Dermis blood vessel endothelial cell (primary cell): ENCODE measurements at places on chromosomes 7 and 10. TPM values are rescaled to one million over a fixed set of nuclear protein-coding genes. Genes with fewer than 3 reads are reported as not detected.

The SSMEM1 gene
- not detected in 2 replicates for total RNA-seq

The PLPP4 gene
- total RNA-seq: under 0.01 TPM in 1 of 2 replicates, not detected in the other

DNA sequence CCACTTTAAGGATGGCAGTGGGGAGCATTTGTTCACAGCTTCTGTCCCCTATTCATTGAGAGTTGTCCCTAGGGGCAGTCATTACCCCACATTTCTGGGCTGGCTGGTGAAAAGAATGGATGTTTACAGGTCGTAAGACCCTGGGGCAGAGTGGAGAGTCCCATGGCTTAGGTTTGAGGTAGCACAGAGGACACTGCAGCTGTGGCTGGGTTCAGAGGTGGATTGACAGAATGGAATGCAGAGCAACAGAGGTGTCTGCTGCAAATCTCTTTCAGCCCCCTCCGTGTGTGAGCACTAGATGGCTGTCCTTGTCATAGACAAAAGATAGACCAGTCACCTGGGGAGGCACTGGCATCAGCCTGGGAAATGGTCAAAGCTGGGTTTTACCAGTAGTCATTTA is 141.9 kb downstream of the CACNB2 start:
- no peak for DNase-seq

GRCh38 chr10:88115407-88115806 is 252.0 kb downstream of the PTEN start:
- DNase-seq: no peak

The CPED1 gene
- total RNA-seq: 1.9 and 2.3 TPM in 2 replicates

The ADAM22 gene
- total RNA-seq: 1.1 and 2.0 TPM in 2 replicates

The ACBD7 gene
- total RNA-seq: 0.85 and 6.0 TPM in 2 replicates

DNA sequence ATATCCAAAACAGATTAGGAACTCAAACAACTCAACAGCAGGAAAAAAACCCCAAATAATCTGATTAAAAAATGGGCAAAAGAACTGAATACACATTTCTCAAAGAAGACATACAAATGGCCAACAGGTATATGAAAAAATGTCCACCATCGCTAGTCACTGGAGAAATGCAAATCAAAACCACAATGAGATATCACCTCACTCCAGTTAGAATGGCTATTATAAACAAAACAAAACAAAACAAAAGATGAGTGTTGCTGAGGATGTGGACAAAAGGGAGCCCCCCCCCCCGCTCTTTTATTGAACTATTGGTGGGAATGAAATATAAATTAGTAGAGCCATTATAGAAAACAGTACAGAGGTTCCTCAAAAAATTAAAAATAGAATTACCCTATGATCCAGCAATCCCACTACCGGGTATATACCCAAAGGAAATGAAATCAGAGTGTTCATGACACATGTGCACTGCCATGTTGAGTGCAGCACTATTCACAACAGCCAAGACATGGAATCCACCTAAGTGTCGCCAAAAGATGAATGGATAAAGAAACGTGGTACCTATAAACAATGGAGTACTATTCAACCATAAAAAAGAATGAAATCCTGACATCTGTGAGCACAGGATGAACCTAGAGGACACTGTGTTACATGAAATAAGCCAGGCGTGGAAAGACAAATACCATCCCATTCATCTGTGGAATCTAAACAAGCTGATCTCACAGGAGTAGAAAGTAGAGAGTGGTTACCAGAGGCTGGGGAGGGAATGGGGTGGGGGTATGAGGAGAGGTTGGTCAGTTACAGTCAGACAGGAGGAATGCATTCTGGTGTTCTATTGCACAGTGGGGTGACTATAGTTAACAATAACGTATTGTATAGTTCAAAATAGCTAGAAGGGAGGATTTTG is 78.1 kb upstream of the RHEB start:
- peak; percentile 26 for DNase-seq

The DTX2 gene
- 3.6 and 9.2 TPM in 2 replicates for total RNA-seq

- DNase-seq: no peak
Measured at GRCh38 chr7:55174856-55175255, 156.0 kb downstream of the EGFR start.

GRCh38 chr10:112913661-112914287 is 36.3 kb upstream of the TCF7L2 start:
- DNase-seq: no peak

The ZNF37A gene
- 9.4 and 10.9 TPM in 2 replicates for total RNA-seq

GRCh38 chr10:86753638-86754434 is 2.6 kb upstream of the BMPR1A start:
- no peak for DNase-seq

GRCh38 chr10:46550795-46551700 is 5.4 kb downstream of the GPRIN2 start:
- DNase-seq: no peak

DNA sequence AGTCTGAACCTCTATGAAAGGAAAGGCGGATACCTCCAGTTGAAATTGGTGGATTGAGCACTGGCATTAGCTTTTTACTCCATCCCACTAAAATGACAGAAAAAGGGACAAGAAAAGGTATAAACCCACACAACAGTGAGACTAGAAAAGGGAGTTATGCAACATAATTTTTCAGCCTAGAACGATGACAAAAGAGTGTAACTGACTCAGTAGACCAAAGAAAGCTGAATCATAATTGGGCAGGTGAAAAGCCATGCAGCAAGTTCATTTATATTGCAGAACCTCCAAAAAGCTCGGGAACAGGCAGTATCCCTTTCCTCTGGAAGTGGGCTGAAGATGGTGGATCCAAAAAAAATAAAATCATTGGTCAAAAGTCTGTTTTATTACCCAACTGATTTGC is 30.5 kb upstream of the ZCCHC24 start:
- DNase-seq: no peak

The LAMB4 gene
- total RNA-seq: 0.17 and 0.23 TPM in 2 replicates

DNA sequence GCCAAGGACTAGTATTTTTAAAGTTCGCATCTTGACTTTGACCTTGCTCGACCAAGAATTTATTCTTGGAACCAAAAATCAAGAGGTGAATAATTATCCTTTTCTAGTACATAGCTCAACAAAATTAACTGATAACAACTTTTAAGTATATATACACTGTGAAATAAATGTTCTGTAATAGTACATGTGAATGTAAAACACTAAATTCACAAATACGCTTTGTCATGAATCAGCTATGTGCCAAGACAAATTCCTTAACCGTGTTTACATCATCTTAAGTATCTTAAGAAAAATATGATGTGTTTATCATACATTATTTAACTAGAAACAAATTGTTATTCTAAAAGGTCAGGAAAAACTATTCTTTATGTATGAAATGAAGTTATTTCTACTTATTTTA is 83.3 kb downstream of the CUL2 start:
- DNase-seq: no peak

DNA sequence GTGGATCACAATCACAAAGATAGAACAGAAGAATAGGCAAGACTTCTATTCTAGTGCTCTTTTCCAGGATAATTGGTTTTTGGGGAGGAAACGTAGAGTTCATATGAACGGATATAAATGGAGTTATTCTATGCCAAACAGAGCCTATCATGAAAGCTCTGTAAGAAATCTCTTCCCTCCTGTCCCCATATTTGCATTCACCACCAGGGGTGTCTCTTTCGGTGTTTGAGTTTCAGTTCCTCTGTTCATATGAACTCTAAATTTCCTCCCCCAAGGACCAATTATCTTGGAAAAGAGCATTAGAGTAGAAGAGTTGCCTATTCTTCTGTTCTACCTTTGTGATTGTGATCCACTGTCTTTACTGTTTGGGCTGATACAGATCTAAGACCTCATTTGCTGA is 48.3 kb upstream of the CDC14C start:
- DNase-seq: no peak

The ELAPOR2 gene
- 108 and 168 TPM in 2 replicates for total RNA-seq

GRCh38 chr10:79159141-79159651 is 90.4 kb downstream of the ZMIZ1 start:
- DNase-seq: peak; percentile 89

DNA sequence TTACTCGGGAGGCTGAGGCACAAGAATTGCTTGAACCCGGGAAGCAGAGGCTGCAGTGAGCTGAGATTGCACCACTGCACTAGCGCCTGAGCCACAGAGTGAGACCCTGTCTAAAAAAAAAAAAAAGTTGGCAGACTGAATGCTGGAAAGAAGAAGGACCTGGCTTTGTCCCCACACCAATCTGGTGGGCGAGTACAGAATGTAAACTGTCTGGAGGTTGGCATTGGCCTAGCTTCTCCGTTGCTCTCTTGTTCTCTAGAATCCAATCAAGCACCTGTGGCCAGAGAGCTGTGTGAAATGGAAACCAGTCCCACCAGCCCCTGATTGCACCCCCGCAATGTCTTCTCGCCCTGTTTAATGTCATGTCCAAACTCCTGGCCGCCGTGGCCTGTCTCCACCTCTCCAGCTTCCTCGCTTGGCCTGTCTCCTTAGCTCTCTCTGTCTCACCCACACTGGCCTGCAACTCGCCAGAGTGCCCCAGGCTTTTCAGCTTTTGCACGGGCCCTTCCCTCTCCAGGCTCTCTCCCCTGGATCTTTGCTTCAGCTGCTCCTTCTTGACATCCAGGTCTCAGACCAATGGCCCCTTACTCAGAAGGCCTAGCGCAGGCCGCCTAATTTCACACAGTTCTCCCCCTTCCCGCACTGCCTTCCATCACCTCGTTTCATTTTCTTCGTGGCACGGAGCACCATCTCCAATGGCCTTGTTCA is 670 bp upstream of the AGK start:
- DNase-seq: no peak

The ITIH2 gene
- total RNA-seq: not detected in 2 replicates

- no peak for DNase-seq
Measured at GRCh38 chr10:22466763-22467334, 121.6 kb downstream of the SPAG6 start.

The CNNM1 gene
- not detected in 2 replicates for total RNA-seq

- DNase-seq: no peak
Measured at GRCh38 chr7:138500892-138501291, 40.8 kb downstream of the TRIM24 start.

DNA sequence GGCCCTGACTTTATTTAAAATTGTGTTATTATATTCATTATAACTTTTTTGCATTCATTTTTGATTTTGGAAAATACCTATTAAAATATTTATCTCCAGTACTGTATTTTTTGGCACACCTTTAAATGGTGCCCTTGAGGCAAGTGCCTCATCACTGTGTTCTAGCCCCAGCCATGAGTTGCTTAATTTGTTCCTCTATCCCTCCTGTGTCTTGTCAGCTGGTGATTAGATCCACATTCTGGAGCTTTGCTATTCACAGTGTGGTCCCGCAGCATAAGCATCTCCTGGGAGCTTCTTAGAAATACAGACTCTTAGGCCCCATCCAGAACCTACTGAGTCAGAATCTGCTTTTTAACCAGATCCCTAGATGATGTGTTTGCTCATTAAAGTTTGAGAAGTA is 19.8 kb downstream of the AGK start:
- DNase-seq: no peak

DNA sequence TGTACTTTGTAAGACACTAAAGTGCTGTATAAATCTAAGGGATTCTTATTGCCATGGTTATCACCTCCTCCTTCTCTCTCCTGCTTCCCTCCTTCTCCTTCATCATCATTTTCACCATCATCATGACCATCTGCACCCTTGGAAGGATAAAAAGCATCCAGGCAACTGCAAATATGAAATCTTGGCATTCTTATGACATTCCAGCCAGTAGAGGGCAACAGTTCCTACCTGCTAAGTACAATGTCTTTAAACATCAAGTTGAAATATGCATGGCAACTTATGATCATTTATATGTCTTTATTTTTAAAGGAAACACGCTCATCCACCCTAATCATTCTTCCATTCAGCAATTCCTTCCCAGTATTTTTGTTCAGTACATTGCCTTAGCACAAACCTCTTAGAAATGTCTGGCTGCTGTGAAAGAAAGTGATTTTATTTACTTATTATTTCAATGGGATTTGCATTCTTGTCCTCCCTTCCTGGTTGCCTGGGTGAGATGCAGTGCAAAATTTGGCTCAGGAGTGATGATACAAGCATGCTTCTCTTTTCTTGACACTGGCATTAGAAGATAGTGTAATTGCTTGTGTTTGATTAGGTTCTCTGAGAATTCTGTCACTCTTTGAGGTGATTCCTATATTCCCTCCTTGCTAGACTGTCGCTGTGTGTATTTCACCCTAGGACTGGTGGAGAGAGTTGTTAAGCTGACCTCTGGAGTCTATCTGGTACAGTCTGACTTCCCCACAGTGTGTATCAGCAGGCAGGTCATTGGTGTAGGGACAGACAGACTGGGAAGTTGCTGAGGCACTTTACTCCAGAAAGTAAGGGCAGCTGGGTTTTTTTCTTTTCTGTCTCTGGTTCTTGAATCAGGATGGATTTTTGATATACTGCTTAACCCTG is 188.5 kb upstream of the BMPER start:
- DNase-seq: peak; percentile 89

DNA sequence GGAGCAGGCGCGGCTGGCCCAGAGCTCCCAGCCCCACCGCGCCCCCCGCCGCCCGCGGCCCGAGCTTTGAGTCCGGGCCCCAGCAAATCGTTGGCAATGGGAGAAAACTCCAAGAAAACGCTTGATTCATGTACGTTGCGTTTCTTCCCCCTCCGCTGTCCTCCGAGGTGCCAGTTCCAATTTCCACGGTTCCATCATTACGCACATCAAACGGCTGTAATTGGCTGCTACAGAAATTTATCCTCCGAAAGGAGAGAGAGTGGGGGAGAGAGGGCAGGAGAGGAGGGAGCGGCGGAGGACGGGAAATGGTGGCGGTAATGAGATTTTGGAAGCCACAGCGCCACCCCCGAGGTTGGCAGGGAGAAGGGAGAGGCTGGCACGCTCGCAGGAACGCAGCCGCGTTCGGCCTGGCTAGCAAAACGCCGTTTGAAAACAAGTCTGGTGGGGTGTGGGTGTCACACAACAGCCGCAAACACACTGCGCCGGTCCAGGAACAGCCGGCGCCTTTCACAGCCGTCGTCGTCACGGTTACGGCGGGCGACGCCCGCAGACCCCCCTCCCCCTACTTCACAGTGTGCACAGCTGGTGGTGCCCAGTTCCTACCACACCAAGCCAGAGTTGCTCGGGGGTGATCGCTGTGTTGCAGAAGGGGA is 57.5 kb downstream of the UNCX start:
- peak; percentile 14 for DNase-seq

DNA sequence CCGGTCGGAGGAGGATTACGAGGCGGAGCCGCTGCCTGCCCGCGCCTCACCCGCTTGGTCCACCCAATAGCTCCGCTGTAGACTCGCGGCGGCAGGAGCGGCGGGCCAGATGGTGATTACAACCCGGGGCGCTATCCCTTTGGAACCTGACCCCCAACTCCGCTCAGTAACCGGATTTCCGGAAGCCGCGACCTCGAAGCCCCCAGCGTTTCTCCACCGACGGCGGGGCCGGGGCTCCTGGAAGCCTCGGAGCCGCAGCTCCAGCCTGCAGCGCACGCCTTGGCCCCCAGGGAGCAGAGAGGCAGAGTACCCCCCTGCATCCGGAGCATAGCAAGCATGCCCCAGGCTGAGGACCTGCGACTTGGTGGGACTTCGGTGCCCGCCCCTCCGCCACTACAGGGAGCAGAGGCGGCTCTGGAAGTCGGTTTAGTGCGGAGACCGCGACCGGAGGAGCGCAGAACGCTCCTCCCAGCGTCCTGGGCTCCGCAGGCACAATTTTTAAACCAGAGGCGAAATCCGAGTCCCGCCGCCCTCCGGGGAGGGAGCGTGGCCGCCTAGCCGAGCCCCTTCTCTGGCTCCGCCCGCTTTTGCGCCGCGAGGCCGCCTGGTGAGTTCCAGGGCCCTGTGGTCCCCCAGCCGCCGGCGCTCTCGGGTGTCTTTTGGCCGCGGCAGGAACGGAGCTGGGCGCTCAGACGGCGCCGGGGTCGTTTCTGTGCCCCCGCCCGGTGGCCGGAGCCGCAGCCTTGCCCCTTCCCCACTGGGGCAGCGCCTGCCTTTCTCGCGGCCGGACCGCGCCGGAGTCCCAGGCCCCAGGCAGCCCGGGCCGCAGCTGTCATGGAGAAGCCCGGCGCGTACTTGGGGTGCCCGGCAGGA is 28.2 kb upstream of the BMS1 start:
- DNase-seq: peak; percentile 32

The DHTKD1 gene
- 31.7 and 40.5 TPM in 2 replicates for total RNA-seq

The HIPK2 gene
- 11.6 and 26.7 TPM in 2 replicates for total RNA-seq

- no peak for DNase-seq
Measured at GRCh38 chr7:63521-64021, 128.8 kb upstream of the FAM20C start.
